T47D (cell line): ENCODE measurements at places on chromosomes 4 and X.
A peak's percentile ranks its signal among the peaks of the same experiment; 100 is the strongest.

DNA sequence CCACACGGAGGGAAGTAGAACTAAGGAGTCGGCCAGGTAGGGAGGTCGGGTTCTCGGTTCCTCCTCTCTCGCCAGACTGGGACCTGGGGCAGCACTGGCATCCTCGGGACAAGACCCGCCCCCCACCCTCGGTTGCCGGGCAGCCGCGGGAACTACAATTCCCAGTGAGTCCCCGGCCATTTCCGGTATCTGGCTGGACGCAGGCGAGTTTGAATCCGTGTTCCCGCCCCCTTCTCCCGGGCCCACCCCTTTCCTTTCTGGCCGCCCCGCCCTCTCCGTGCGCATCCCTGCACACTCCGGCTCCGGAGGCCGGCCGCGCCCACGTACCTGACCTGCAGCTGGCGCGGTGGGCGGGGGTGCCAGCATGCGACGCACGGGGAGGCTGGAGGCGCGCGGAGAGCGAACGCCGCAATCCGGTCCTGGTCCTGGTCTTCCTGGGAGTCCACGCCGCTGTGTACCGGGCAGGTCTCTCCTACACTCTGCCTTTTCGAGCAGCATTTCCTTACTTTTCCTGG, 10.2 kb upstream of the DLG3 start:
- DNase-seq: peak; percentile 74

GRCh38 chr4:25070545-25070944, 39.8 kb upstream of the LGI2 start:
- no peak for DNase-seq

DNA sequence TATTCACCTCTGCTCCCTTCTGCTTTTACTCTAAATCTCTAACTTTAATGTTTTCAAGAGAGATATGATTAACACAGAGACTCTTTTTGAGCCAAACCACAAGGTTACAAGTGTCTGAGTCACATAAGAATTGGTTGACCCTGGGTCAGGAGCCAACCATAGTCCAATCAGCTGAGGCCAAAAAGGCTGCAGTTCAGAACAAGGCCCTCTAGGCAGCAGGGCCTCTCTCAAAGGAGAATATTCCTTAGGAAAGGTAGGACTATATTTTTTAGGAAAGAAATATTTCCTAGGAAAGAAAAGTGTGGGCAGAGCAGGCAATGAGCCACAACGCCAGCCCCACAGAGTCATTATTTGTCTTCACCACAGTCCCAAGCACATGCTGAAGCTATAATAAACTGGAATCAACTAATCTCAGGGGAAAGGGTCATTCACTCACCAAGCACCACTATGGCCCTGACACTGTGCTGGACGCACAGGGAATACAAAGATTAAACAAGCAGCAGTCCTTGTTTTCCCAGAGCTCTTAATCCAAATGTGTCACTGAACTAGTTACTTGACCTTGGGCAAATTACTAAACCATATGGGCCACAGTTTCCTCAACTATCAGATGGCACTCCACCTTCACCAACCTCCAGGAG, 2.2 kb downstream of the ATP8A1 start:
- DNase-seq: peak; percentile 18

GRCh38 chr4:96483308-96484030, 643.6 kb downstream of the PDHA2 start:
- DNase-seq: no peak

DNA sequence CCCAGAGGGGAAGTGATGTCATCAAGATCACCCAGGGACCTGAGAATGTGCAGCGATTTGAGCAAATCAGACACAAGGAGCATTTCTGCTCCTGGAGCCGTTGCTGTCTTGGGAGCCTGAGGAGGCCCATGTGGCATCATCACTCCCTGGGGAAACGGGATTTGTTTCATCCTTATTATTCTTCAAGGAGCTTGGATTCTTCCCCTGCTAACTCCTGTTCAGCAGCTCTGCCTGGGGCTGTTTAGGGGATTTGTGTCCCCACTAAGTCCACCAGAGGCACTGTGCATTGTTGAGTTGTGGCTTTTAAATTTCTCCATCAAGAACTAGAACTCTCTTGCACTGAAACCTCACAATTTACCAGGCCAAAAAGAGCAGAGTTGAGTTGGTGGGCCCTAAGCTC, 104.2 kb upstream of the MSX1 start:
- DNase-seq: no peak

- no peak for DNase-seq
Observed at GRCh38 chr4:57039345-57039744, 60.6 kb downstream of the POLR2B start.

- no peak for DNase-seq
Observed at GRCh38 chr4:143679434-143679833, 21.0 kb downstream of the FREM3 start.

DNA sequence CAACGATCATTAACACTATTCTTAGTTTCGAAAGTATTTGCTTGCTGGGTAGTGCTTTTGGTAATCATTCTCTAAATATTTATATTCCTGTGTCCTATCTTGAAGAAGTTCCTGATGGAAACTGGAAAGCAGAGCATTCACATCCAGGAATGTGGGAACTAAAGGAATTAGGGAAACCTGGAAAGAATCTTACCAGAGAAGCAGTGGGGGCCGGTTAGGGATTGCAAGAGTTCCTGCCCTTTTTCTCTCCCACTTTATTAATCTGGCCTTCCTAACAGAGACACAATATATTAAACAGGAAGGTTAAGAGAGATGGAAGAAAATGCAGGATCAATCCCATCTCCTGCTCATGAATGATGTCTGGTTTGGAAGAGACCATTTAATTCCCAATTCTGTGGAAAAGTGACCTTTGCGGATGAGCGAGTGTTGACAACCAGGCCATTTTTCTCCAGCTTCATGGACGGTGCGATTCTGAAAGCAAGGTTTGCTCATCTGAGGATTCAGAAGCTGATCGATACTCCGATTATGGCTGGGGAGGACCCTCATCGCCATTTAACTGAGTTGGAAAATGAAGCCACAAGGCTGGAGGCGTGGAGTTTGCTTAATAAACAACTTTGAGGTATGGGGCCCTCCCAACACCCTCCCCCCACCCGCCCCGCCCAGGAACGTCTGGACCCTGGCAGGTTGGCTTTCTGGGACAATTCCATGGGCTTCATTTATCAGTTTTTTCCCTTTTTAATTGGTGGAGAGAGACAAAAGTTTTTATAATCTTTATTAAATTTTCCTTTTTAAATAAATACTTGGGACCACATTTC, 52.3 kb downstream of the C4orf51 start:
- DNase-seq: peak; percentile 37

DNA sequence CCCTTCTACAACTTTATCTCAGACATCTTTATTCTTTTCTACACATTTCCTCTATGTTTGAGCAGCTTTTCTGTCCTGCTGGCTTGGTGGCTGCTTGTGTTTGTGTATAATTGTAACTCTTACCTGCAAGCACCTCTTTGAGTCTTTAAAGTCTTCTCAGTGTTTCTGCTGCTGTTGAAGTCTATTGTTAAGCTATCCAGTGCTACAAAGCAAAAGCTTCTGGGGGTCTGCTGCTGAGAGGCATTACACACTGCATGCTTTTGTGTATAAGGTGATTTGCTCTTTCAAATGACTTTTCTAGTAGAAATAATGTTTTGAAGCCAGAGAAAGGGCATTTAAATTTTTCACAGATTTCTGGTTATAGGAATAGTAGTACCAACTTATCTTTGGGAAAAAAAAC, 241.8 kb downstream of the DTHD1 start:
- DNase-seq: no peak

GRCh38 chr4:110085131-110085530, 113.3 kb downstream of the ELOVL6 start:
- no peak for DNase-seq

DNA sequence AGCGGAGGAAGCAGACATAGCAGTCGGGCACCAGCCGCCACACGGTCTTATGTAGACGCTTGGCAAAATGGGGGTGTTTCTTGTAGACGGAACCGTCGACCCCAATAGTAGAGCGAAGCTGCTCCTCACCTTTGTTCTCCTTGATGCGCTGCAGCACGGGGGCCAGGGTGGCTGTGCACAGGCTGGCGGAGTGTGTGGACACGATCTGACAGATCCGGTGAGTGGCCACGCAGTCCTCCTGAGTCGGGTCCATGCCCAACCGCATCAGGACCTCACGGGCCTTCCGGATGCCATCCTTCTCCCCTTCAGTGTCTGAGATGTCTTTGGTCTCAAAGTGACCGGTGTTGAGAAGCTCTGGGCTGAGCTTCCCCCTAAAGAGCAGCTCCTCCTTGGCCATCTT, 153.0 kb downstream of the TENT5D start:
- no peak for DNase-seq

DNA sequence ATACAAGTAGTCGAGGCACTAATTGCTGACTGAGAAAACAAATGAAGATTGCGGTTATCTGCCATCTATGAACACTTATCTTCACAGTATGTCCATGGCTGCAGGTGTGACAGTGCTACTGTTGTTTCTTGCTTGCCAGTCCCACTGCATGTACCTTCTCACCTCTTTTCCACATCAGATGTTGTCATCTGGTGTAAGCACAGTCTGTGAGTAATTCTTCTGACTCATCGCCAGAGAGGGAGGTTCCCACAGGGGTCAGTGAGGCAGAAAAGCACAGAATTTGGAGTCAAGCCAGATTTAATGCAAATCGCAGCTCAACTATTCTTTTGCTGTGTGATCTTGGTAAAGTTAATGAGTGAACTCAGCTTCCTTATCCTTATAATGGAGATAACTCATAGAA, 144.4 kb downstream of the GLRA2 start:
- no peak for DNase-seq

DNA sequence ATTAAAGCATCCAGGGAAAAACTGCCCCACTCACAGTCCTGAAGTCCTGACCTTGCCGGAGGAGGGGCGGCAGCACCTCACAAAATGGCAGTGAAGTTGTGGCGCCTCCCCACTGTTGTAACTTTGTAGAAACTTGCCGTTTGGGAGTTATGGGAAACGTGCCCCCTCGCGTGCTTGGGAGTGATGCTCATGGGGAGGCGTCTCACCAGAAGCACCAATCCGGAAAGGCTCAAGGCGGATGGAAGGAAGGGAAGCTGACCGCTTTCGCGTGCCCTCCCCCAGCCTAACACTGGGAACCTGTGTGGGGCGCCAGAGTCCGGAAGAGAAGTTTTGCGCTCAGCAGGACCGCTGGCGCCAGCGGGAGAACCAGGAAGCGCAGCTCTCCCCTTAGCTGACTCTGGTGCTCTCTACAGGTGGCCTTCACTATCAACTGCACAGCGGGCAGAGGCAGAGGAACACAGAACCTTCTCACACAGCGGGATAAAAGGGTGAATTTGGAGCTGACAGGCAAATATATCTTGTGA, at the start of the genes CT45A10 and SAGE1:
TSS of gene CT45A10 (minus strand) at position 151 of the 524 bp plus-strand sequence. CDS start 8,100 bp downstream, outside the sequence.
TSS of gene SAGE1 (plus strand) at position 423 of the 524 bp plus-strand sequence. CDS start 2,527 bp downstream, outside the sequence.
- DNase-seq: no peak

- no peak for DNase-seq
Observed at GRCh38 chrX:78327370-78328086, at the start of gene CYSLTR1. CYSLTR1 (minus strand) TSS chrX:78327611; CDS start chrX:78273746, 53,865 bp downstream.

DNA sequence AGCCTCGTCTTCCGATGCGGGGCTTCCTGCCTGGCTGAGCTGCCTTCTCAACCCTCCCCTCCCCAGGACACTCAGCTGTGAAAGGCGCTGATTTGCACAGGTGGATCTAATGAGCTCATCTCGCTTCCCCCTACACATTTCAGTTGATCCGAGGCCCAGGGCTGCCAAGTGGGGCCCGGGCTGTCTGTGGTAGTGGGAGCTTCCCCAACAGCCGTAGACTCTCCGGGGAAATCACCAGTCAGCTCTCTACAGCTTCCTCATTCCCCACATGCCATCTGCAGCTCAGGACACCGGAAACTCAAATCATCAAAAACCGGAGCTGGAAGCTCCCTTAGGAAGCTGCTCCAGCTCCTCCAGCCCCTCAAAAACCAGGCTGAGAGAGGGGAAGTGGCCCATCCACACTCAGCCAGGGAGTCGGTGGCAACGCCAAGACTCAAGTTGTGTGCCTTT, 56.2 kb downstream of the SMIM20 start:
- peak; percentile 19 for DNase-seq

GRCh38 chr4:93814141-93814540, 14.4 kb upstream of the ATOH1 start:
- DNase-seq: no peak

DNA sequence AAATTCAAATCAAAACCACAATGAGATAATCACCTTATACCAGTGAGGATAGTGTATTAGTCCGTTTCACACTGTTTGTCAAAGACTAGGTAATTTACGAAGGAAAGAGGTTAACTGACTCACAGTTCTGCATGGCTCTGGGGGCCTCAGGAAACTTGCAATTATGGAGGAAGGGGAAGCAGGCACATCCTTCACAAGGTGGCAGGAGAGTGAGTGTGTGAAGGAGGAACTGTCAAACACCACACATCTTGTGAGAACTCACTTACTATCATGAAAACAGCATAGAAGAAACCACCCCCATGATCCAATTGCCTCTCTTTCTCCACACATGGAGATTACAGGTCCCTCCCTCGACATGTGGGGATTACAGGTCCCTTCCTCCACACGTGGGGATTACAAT, 54.7 kb upstream of the TRPC5 start:
- no peak for DNase-seq

DNA sequence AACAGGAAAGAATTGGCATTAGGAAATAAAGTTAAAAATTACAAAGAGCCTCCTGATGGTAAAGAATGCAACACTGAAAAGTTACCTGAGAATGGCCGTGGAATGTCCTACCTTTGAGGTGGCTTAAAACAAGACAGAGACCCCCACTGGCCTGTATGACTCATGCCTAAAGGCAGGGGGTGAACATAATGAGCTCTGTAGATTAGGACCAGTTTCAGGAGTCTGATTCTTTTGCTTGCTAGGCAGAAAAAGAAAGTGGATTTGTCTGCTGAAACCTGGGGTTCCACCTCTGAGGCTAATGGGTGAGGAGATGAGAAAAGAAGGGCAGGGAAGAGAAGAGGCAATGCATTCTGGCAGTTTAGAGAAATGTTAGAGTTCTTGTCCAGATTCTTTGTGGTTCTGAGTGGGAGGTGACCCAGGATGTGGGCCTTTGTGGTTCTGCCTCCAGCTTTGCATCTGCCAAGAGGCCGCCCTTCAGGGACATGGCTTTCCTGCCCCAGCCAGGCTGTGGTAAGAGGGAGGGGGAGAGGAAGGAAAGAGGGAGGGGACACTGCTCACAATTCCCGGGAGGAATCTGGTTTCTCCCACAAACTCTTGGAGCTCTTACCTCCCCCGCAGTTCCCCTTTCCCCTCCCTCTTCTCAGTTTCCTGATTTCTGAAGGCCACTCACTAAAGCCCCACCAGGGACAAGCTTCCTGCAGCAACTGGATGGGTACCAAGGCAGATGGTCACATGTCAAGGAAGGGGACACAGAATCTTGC, 109.6 kb downstream of the EFNB1 start:
- DNase-seq: no peak

GRCh38 chrX:106999002-106999975, 723 bp downstream of the MORC4 start:
- DNase-seq: peak; percentile 67
